ENCODE measurements at places on chromosomes 5 and 9.
A peak's percentile ranks its signal among the peaks of the same experiment; 100 is the strongest.

DNA sequence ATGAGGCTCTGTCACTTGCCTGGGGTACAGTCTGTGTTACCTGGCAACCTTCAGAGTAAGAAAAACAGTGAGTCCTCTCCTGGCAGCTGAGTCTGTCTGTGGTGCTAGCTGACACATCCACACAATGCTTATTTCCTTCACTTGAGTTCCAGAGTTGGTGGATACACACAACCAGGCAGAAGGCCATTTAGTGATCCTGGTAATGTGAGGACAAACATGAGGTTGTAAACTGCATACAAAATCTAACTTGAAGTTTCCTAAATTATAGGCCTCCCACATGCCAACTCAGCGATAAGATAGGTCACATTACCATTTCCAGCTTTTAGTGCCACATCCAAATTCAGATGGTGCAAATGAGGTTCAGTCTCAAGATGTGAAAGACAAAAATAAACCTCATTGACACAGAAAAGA, 125.5 kb downstream of the DCP2 start:
- DNase-seq: no peak

DNA sequence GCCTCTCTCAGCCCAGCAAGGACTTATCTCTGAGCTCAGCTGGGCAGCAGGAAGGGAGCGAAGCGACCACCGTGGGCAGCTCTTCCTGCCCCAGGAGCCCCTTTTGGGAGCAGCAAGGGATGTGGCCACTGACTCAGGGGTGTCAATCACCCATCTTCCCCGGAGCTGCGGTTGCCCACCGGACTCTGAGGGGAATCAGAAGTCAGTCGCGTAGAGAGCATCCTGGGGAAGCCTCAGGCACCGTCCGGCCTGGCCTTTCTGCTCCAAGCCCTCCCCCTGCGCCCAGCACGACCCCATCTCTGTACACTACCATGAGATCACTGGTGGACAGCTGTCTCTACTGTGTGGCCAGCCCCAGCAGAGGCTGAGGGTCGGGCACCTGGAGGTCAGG, 24.6 kb downstream of the GFI1B start:
- DNase-seq: no peak

DNA sequence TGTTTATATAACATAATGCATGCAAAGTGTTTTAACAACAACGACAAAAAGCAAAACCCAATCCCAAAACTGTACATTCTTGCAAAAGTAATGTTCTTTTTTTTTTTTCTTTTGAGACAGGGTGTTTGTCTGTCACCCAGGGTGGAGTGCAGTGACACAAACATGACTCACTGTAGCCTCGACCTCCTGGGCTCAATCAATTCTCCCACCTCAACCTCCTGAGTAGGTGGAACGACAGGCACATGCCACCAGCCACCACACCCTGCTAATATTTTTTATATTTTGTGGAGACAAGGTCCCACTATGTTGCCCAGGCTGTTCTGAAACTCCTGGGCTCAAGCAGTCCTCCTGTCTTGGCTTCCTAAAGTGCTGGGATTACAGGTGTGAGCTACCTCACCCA, 13.6 kb upstream of the HAVCR1 start:
- DNase-seq: no peak

DNA sequence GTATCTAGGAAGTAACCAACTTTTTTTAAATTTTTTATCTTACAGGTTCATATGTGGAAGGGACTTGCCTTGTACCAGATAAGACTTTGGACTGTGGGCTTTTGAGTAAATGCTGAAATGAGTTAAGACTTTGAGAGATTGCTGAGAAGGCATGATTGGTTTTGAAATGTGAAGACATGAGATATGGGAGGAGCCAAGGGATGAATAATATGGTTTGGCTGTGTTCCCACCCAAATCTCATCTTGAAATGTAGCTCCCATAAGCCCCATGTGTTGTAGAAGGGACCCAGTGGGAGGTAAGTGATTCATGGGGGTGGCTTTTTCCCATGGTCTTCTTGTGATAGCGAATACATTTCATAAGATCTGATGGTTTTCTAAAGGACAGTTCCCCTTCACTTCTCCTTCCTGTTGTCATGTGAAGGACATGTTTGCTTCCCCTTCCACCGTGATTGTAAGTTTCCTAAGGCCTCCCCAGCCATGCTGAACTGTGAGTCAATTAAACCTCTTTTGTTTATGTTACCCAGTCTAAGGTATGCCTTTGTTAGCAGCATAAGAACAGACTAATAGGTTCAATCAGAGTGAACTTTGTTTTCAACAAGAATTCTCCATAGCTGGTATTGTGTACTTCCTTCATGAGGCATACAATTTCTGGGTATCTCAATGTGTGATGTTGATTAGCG, 535.6 kb upstream of the MEF2C start:
- DNase-seq: no peak

DNA sequence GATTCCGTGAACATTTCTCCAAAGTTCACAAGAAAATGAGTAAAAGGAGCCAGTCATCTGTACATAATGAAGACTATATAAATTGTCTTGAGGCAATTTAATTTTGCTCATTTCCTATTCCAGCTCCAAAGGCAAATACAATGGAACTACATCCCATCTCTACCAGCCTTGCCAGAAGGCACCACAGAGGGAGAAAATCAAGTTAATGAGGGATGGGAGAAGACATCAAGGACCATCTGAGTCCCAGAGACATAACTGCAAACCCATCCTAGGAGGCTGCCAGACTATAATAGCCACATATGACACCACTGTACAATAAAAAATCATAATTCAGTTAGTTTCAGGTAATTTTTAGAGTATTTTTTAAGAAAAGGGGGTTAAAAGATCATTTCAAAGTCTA, 136.3 kb upstream of the RGMB start:
- no peak for DNase-seq

- DNase-seq: no peak
These were observed 114.8 kb downstream of the WNK2 start for GRCh38 chr9:93298498-93299417.

DNA sequence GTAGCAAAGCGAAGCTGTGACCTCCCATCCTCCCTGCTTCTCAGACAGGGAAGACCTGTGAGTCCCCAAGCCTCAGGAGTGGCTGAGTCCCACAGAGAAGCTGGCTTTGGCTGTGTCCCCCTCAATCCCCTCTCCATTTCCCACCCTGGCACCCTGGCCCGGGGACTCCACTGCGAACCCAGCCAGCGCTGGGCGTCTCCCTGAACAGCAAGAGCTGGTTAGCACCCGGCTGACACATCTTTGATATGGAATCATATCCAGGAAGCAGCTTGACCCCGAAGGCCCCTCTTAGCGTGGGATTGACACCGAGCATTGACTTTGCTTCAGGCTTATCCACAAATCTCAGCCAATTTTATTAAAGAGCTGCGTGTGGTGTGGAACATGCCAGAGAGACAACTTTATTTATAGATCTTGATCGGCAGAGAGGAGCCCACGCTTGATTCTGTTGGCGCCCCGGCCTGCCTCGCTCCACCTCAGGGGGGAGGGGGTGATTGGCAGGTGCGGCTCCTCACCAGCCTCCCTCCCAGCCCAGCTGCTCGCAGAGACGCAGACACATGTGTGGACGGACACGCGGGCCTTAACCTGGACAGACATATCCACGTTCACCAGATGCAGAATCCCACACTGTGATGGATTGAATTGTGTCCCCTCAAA, 120.7 kb upstream of the MVB12B start:
- no peak for DNase-seq

- DNase-seq: no peak
These were observed 85.7 kb downstream of the SERINC5 start for GRCh38 chr5:80170117-80170535.

GRCh38 chr5:32473072-32473471, 28.5 kb upstream of the ZFR start:
- DNase-seq: no peak

GRCh38 chr5:150661086-150661485, at the start of gene MYOZ3:
TSS of gene MYOZ3 (plus strand) at chr5:150661251. CDS start at chr5:150662942, 1,691 bp downstream.
- DNase-seq: no peak

DNA sequence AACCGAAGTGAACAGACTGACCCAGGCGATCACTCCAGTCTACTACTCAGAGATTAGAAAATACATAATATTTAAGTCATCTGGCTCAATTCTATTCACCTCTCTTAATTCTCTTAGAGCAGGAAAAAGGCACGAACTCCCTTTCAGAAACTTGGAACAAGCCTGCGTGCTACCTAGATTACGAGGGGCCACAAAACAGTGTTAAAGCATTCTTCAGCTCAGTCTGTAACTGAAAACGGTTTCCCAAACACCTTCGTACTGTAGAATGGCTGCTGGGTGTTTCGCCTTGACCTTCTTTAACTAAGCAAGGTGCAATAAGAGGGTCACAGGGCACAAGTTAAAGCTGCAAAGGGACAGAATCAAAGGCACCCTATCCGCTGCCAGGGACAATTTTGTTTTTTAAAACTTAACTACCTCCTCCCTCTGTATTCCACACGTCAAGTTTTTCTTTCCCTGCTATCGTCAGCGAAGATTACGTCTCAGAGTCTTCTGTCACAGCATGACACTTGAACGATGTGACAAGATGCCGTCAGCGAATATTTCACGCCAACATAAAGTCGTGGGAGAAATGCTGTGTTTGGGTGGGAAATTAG, 687 bp downstream of the LYSMD3 start:
- no peak for DNase-seq

DNA sequence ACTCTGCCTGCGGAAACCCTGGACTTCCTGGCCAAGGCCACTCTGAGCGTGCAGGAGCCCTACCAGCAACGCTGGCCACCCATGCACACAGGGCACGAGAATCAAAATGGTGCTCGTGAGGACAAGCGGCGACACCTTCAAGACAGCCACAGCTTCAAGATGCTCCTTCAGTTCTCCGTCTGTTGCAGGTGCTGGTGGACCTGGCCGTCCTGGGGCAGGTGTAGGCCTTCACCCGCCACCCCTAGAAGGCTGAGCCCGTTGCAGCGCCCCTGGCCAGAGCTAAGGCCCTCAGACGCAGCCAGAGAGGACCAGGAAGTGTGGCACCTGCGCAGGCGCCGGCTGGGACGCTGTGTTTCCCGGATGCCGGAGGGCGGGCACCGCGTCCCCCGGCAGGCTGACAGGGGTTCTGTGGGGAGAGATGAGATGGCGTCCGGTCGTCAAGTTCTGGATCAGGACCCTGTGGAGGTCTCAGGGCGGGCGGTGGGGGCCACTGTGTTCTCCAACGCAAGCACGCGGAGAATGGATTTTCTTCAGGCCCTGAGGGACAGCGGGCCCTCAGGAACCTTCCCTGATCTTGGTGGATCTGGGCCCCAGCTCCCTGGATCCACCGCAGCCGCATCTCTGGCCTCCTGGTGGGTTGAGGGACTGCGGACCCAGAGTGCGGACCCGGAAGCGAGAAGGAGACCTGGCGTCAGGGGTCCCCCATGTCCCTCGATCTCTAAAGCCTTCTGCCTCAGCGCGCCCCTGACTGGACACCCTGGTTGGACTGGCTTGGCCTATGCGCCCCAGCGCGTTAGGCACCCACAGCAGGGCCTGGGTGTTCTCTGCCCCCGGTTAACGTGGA, 1770.8 kb upstream of the CDH9 start:
- DNase-seq: no peak

DNA sequence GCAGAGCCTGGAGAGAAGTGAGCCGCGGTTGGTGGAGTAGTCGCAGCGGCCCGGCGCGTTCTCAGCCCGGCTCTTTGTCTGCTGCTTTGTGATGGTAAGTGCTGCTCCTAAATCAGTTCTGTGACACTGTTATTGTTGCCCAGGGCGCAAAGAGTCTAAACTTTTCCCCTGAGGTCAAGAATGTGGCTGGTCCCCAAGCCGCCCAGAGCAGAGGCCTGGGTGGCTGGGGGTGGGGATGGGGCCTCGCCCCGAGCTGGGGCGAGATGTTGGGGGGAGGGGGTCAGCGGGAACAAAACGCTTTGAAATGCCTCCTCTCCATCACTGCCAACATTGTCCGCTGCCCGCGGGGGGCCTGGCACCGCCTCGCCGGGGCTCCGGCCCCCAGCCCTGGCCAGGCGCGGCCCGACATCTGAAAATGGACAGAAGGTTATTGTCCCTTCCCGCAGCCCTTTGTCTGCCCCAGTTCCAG, 11.7 kb upstream of the CERCAM start:
- DNase-seq: no peak

- DNase-seq: no peak
These were observed 1799.9 kb upstream of the ACO1 start for GRCh38 chr9:30584559-30584958.

DNA sequence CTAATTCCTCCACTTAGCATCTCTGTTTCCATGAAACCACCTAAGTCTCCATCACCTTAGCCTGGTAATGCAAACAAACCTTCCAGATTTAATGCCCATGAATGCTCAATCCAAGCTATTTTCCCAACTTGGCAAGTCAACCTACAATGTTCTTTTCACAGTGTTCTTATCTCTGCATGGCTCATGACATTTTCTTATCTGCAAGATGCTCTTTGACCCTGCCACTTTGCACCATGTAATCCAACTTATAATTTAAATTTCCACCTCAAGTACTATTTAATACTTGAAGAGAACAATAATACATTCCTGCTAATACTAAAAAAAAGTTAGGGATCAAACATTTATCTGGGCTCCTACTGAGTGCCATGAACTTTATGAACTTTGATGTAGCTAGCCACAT, 164.3 kb downstream of the TMEM232 start:
- DNase-seq: no peak

GRCh38 chr9:38421498-38422211, 2.6 kb downstream of the IGFBPL1 start:
- peak; percentile 76 for DNase-seq

GRCh38 chr5:2352101-2352861, 399.2 kb downstream of the IRX2 start:
- DNase-seq: no peak

DNA sequence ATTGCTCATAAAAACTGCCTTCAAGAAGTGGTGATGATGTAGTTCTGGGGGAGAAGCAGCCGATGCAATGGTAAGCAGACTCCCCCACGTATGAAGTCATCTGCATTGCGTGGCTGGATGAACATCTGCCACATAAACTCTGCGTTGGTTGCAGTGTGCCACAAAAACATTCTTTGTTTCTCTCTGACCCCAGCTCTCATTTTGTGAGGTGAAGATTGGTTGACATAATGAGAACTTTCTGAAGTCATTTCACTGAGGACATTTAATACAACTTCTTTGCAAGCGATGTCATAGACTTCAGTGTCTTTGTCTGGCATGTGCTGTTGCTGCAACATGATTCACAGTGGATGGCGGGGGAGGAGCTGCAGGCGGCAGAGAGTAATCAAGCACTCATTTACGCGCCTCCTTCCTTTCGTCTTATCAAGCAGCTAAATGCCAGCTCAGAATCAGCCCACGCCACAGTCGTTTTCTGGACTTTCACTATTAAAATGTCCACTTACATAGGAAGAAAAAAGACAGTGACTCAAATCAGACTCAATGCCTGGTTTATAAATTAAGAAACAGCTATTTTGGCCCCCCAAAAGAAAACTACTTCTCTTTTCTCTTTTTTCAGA, 91.5 kb upstream of the NFIL3 start:
- DNase-seq: no peak

DNA sequence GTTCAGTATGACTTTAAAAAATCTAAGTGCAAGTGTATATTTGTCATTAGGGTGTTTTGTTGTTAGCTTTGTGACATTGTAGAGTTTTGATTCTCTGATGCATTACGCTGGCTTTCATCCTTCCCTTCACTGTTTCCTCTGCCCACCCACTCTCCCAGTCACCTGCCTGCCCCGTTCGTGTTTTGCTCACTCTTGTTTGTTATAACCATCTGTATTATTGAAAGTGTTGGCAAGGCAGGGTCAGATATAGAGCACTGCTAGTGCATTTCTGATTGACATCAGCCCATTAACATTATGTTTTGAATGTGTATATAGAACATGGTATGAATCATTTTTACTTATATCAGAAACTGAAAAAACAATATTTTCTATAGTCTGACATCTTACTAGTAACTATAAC, 27.3 kb downstream of the SCGB3A1 start:
- no peak for DNase-seq

- no peak for DNase-seq
These were observed 29.4 kb upstream of the ADAMTS2 start for GRCh38 chr5:179374506-179375235.

- peak; percentile 43 for DNase-seq
These were observed 265.5 kb upstream of the ADAMTSL1 start for GRCh38 chr9:18208166-18209059.

All from NCI-H2081 (cell line).